GM23338 (cell line): ENCODE measurements at places on chromosomes 5 and 9. TPM values are rescaled to one million over a fixed set of nuclear protein-coding genes. Genes with fewer than 3 reads are reported as not detected.
A peak's percentile ranks its signal among the peaks of the same experiment; 100 is the strongest.

GRCh38 chr5:83844449-83845068, 123.9 kb upstream of the HAPLN1 start:
- peak; percentile 24 for DNase-seq

DNA sequence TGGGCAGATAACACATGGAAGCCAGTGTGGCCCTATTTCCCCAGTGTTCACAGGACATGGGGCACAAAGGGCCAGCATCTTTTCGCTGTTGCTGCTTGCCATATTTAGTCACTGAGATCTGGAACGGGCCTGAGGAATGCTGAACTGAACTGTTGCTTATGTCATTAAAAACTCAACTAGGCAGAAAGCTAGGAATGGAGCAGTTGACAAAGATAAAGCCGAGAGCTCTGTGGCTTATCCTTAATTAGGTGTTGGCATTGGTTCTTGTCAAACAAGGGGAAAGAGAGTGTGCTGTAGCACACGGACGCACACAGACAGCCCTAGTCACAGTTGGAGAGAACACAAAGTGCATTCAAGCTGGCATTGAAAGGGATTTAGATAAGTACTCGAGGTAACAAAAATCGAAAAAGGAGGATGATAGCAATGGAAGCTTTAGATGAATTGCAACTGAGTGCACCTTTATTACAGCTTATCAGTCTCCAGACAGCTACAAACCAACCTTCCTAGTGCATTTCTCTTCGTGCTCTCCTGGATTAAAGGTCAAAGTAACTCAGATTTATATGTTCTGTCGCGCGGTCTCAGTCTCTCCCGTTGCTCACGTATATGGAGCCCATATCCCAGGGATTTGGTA, 450.2 kb upstream of the ZNF608 start:
- no peak for DNase-seq

DNA sequence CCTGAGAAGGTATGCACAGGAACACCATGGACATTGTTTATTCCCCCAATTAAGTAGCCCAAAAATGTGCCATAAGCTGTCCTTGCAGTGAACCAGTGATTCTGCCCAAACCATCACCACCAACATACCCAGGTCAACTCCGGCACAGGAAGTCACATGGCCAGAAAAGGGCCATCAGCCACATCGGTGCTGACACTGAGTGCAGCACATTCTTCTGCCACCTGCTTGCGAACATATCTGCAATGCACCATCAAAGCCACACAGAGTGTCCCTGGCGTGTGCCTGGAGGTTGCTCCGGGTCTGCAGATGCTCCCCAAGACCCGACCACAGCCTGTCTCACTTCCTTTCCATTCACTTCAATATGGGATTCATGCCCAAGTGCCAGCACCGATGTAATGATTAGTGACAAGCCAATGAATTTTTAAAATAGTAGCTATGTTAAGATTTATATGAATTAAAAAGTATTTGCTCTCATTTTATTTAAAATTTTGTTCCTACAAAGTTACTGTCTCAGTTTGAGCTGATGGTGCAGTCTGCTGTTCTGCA, 37.6 kb downstream of the SYK start:
- DNase-seq = no peak

- no peak for DNase-seq
Measured at GRCh38 chr5:134073404-134073803, 41.1 kb upstream of the TCF7 start.

- peak; percentile 84 for DNase-seq
Measured at GRCh38 chr5:1380011-1380817, 35.3 kb upstream of the CLPTM1L start.

DNA sequence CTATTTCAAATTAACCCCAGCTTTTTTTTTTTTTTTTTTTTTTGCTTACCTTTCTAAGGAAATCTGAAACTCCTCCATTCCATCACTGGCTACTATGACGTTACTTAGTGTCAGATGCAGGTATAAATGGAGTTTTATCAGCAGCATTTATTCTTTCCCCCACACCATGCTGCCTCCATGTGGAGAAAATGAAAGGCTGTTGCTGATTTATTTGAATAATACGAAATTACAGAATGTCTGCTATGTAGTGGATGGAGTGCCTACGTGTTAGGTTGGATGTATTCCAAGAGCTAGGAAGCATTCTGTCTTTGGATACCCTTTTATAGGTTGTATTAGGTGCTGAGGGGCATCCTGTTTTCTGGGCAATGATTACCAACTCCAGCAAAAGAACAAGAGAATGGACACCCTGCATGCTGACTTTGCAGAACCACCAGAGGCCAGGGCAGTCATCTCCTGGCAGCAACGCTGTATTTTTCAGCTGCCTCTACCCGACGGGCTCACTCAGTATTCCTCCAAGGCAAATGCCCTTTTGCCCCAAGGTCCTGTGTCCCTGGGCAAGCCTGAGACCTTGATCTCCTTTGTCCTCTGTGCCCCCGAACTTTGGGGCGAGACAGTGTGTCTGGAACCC, 199.5 kb downstream of the ALDH1A1 start:
- DNase-seq = no peak

- DNase-seq = peak; percentile 85
Measured at GRCh38 chr5:38660194-38660668, 103.8 kb upstream of the LIFR start.

Gene MAN1B1
- 35.7 and 39.9 TPM in 2 replicates for total RNA-seq

- DNase-seq = no peak
Measured at GRCh38 chr9:103430469-103430868, 435.3 kb downstream of the CYLC2 start.

Gene CCDC69
- 5.3 and 6.6 TPM in 2 replicates for total RNA-seq

DNA sequence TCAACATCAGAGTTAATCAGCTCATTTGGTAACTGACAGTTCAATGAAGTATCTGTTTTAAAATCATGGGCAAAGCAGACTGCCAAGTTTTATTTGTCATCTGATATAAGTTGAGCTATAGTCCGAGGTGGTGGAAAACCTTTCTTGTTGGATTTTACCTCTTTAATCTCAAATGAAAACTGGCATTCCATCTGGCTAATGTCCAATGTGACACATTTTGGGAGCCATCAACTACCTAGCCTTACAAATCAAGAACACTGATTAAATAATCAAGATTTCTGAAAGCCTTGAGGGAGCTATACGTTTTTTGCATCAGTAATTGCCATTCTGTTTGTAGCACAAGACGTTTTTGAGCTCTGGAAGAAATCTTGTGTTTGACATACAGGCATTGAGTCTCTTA, 1380.5 kb upstream of the WWC1 start:
- DNase-seq = no peak

DNA sequence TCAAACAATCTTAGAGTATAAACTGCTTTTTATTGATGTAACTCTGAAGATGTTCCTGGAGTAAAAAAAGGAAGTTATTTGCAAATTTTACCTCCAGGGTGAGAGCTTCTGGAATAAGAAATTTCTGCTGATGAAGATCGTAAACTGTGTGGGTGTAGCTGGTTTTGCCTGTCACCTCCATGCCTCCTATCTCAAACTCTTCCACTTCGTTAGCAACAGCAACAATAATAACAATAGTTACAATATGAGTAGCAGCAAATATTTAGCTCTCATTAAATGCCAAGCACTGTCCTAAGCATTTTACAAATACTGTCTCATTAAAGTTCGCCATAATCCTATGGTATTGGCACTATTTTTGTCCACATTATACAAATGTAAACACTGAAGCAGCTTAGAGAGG, 57.9 kb downstream of the GCNT1 start:
- DNase-seq = no peak

GRCh38 chr5:24633715-24634325, 11.0 kb downstream of the CDH10 start:
- peak; percentile 62 for DNase-seq

- DNase-seq = no peak
Measured at GRCh38 chr5:170746961-170747340, 36.6 kb upstream of the GABRP start.

GRCh38 chr9:116656501-116656971, 30.6 kb upstream of the TRIM32 start:
- DNase-seq = no peak

DNA sequence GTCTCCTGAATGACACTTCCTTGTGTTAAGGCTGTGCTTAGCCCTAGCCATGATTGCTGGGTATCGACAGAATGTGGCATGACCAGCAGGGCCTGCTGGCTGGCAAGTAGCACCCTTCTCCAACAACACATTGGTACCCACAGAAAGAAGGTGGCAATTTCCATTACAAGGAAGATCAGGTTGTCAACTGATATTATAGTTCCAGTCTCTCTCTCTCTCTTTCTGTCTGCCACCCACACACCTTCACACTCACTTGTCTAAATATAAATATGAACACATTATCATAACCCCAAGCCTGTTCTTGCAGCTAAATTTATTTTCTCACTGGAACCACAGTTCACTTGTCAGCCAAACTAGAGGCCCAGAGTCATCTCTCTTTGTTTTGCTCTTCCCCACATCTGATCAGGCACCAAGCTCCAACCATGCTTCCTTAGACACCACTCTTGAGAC, 408.1 kb upstream of the PIK3R1 start:
- no peak for DNase-seq

DNA sequence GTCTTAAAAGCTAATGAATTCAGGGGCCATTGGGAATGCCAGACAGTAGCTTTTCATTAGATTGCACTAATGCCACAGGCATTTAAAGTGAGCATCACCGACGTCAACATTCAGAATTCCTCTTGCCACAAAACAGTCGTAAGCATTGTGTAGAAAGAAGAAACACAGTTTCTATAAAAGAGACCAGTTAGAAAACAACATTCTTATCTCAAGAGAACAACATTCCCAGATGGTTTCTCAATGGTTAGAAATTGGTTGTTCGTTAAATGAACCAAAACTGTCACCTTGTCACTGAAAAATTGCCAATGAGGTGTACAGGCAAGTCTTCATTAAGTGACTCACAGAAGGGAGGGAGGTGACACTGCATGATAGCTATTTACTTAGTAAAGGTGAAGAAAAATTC, 401.6 kb upstream of the PRR16 start:
- peak; percentile 4 for DNase-seq

Gene HAVCR2
- total RNA-seq = 0.49 and 3.4 TPM in 2 replicates
